ENCODE measurements at places on chromosomes 5 and 9.

DNA sequence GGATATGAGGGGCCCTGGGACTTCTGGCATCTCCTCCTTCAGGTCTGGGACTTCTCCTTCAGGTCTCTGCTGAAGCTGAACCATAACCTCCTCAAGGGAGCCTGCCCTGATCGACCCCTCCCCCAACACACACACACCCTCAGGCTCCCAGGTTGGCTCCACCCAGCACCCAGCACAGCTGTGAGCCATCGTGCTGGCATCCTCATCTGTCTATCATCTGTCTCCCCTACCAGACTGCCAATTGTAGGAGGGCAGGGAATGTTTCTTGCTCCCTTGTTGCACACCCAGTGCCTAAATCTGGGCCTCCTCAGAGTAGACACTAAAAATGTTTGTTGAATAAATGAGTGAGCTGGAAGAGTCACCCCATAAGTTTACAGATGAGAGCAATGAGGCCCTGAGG is 71.4 kb downstream of the LRSAM1 start:
- no peak for DNase-seq

DNA sequence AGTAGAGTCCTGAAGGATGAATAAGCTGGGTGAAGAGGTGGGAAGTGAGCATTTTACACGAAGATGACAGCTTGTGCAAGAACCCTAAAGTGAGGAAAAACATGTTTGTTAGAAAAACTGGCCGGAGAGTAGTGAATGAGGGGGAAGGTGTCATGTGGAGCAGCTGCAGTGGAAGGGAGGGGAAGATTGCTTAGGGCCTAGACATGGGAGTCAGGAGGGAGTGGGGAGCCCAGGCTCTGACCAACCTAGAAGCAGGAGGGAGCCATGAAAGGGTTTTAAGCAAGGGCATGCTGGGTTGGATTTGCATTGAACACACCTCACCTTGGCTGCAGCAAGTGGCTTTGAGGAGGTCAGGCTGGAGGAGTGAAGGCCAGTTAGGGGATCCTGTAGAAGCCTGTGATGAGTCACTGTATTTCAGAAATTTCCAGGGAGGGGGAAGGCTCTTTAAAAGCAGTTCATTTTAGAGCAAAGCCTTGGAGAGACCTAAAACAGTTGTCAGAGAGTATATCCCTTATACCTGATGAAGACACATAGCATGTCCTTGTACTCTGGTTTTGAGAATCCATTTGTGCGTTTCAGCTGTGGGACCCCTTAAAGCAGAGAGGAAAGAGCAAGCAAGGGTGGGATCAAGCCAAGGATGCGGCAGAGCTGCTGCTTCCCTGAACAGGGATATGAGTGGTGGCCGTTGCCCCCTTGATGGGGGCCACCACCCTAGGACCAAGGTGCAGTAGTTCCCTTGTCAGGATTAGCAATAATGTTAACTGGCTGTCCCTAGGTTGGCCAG is 45.4 kb downstream of the ANGPTL2 start:
- DNase-seq = no peak

GRCh38 chr5:25060575-25060974 is 415.8 kb upstream of the CDH10 start:
- DNase-seq = no peak

GRCh38 chr5:62593331-62593730 is 14.7 kb downstream of the LRRC70 start:
- no peak for DNase-seq

DNA sequence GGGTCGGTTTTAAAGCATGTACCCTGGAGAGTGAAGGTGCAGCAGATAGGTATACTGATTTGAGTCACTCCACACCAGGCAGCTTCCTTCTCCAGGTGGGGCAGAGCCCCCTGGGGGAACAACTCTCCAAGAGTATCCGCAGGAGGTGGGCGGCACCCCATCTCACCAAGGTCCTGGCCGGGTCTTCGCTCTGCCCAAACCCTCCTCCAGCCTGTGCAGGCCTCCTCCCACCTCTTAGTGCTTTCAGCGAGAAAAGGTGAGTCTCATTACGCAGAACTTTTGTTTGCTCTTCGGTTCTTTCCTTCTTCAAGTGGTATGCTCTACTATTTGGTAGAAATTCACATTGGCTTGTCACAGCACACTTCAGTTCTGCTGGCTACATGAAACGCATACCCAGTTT is 13.7 kb downstream of the SPACA9 start:
- no peak for DNase-seq

- no peak for DNase-seq
Observed at GRCh38 chr5:91183743-91184142, 199.4 kb downstream of the ARRDC3 start.

DNA sequence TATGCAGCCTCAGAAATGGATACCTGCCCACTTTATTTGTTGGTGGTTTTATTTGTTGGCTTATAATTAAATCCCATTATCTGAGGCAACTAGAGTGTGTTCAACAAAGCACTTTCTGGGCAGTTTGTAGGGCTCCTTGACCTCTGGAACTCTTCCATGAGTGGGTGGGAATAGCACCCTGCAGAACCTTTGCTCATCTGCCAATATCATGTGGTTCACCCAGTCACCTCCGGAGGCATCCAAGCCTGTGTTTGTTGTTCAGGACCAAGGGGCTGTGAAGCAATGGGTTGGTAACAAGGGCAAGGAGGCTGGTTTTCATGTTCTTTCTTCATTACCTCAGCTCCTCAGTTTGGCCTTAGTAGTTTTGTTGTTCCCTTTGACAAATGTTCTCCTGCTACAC is 314.0 kb downstream of the NDUFS4 start:
- no peak for DNase-seq

GRCh38 chr5:122607818-122608217 is 167.1 kb upstream of the SNX2 start:
- no peak for DNase-seq

DNA sequence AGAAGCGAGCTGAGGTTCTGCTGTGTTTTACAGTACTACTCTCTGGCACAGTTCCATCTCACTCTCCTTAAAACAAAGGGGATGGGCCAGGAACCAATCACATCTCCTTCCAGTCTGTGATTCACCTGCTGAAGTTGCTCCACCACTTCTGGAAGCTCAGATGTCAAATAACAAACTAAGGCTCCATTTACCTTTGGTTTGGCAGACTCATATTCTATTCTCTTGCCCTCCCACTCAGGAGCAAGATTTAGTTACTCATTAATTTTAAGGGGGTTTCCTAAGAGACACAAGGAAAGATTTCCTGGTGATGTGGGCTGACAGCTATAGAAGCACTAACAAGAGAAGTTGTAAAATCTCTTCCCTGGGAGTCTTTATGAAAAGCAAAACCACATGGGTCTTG is 37.8 kb upstream of the KIF2A start:
- no peak for DNase-seq

DNA sequence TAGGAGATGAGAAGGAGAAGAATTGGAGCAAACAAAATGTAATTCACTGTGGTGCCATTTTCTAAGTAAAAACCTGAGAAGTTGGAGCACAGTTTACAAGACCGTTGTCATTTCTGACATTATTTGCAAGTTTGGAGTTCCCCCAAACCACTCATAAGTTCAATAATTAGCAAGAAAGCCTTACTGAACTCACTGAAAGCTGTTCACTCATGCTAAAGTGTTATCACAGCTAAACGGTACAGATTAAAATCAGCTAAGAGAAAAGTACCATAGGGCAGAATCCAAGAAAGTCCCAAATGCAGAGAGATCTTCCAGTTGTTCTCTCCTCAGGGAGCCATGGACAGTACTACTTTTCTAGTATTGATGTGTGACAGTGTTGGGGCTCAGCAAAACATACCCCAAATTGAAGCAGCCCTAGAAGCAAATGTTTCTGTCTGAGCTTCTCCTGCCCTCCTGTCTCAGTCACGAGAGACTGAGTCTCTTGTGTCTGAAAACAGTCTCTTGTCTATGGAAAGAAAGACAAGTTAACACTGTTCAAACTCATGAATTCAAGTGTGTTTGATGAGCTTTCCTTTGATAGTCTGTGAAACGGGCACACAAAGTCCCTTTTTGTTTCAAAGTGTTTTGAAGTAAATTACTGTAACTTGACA is 221.2 kb downstream of the GABRG2 start:
- DNase-seq = no peak

DNA sequence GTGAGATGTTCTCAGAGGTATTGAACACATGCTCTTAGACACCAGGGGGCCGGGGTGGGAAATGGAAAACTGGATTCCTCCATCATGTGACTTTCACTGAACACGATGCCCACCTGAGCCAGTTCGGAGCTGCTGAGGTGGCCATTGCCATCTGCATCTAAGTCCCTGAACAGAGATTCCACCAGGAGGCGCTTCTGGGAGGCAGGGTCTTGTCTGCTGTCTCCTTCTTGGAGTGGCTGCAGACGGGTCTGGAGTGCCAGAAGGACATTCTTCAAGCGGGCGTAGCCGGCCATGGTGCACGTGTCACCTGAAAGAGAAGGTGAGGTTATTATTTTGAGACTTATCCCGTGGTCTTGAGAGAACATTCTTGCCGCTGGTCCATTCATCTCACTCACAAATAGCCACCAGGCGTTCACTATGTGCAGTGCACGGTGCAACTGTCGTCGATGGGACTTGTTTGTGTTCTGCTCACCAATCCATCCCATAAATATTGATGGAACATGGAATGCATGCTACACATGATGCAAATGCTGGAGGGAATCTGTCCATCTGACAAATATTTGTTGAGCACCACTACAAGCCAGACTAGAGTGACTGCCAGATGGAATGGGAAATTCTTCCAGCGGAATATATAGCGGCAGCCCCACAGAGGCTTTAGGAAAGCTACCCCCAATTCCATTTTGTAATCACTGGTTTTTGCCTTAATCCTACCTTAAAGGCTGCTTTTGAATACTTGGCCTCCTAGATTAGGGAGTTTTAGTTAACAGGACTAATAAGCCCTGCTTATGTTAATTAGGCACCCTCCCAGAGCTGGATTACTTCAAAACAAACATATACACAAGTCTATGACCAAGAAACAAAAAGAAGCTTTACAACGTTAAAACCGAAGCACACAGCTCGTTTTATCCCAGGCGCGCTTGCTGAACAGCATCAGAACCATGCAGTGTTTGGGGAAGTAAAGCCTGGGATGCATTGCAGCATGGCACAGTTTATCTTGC is 264.8 kb downstream of the HSPA4 start:
- no peak for DNase-seq

DNA sequence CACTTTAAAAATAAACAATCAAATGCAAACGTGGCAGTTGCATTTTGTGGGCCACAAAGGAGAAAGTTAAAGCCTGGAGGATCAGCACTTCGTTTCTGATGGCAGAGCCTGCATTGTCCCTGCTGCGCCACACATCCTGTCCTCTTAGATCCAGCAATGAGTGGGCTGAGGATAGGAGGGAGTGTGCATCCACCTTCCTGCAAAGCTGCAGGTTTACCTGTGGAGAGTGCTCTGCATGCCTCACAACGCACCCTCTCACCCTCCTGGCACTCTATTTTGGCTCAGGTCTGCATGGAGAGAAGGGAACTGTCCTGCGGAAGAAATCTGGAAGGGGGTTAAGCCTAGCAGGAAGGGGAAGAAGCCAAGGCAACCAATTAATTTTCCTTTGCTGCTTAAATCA is 212.2 kb upstream of the SLC24A2 start:
- DNase-seq = no peak

- no peak for DNase-seq
Observed at GRCh38 chr5:58299256-58299655, 160.6 kb downstream of the PLK2 start.

DNA sequence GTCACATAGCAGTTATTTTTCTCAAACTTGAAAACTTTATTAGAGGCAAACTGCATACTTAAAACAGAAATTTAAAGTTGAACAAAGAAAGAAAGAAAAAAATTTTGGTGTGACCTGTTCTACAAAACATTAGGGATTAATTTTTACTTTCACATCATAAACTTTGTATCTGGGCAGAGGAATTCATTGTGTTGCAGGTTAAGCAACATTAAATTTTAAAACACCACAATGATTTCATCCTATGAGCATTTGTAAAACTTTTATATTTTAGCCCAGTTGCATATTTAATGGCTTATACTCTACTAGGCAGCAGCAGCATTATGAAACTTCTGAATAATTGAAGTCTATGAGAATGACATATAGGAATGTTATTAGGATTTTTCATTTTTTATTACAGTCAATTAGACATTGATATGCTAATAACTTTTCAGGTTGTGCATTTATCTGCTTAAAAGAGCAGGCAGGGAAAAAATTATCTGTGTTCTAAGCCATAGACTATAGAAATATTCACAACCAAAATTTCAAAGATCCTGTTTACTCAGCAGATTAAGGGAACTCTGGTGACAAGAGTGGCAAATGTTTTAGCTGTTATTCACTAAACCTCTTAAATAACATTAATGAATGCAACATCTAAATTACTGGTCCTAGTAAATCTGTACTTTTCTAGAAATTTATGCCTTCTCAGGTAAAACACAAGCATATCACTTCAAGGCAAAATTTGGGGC is 1088.5 kb upstream of the CDH6 start:
- DNase-seq = no peak

- DNase-seq = no peak
Observed at GRCh38 chr5:160451281-160451680, 29.6 kb downstream of the PTTG1 start.

DNA sequence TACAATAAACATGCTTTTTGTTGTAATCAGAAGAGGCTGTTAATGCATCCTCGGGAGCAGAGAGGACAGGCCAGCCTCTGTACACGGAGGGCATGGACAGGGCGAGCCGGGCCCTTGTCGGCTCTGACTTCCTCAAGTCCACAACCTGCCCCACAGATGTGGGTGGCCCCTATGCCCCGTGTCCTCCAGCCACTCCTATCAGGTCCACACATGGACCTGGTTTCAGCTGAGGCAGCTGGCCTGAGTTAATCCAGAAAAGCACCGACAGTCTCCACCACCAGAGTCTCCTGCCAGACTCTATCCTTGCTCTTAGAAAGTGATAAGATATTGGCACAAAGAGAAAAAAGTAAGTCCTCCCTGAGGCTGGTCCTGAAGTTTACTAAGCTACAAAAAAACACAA is 52.4 kb upstream of the PHYKPL start:
- DNase-seq = no peak

- no peak for DNase-seq
Observed at GRCh38 chr5:16528382-16529110, 62.9 kb upstream of the ZNF622 start.

DNA sequence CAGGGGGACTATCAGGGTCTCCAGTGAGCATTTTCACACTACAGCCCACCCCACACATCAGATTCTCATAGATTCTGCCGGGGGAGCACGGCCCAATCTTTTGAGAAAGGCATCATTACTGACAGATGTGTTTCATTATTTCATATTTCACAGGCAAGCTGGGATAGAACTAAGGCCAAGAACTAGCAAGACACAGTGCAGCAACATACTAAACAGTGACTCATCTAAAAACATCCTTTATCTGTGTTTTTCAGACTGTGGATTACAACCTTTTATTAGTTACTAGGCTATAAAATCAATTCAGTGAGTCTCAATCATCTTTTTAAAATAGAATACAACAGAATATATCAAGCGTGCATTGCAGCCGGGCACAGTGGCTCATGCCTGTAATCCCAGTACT is 59.8 kb downstream of the CPLANE1 start:
- DNase-seq = no peak
